ENCODE measurements at places on chromosomes 5 and 9. TPM values are rescaled to one million over a fixed set of nuclear protein-coding genes. Genes with fewer than 3 reads are reported as not detected.

SMIM33 gene
- not detected for total RNA-seq

FAM151B gene
- total RNA-seq: 3.9 TPM

TMEM252 gene
- not detected for total RNA-seq

GRCh38 chr5:157182143-157182757 lies 1.6 kb downstream of the ITK start:
- no peak for DNase-seq

DNA sequence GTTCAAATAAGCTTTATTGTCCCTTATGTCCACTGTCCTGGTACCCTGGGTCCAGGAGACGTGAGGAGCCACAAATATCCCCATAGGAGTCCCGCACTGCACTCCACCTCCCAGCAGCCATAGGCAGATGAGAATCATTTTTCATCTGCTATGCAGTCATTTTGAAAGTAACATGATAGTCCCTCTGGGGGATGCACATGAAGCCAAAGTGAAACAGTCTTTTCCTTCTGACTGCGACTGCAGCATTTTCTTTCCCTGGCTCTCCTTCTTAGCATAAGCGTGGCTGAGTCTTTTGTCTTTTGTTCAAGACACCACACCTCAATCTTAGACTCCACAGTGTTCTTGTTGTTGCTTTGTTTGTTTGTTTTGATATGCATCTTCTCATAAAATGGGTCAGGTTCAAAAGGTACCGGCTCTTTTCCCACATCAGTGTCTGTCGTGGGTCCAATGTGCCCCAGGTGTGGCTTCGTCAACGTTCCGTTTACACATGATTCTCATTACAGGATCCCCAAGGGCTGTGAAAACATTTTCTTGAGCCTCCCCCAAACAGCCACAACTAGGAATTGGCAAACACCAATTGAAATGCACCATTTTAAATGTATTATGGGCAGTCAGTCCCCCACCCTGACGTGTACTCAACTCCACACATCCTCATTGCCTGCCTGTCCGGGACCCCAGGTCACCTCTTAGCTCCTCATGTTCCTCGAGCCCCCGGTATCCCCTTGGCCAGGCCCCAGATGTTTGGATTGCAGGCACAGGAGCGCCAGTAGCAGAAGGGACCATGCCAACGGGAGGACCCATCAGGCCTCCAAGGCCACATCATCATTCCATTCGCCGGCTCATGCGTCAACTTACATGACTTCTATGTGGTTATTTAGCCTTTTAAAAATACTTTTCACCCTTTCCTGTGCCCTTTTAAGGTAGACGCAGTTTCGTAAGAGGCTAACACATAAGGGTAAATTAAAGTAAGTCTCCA lies 237.8 kb upstream of the DAPK1 start:
- no peak for DNase-seq
